Stimulated activated CD4-positive, alpha-beta T cell treated with anti-CD3 and anti-CD28 coated beads, Interleukin-1b, Interleukin-23, amount 100 ng/mL, for 1 hour (primary cell): ENCODE measurements at places on chromosomes 3 and 15.

- no peak for DNase-seq
These were observed 44.2 kb upstream of the CSPG5 start for GRCh38 chr3:47622671-47623461.

DNA sequence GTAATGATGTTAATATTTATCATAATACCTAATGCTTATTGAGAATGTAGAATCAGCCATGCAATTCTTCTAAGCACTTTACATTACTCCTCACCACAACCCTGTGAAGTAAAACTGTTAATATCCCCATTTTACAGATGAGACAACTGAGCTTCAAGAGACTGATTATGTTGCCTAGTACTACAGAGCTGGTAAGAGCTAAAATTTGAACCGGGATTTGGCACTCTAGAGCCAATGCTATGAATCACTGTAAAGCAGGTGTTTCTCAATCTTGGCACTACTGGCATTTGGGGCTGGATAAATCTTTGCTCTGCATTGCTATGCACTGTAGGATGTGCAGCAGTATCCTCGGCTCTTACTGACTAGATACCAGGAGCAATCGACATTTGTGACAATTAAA lies 367.7 kb downstream of the MAGI1 start:
- no peak for DNase-seq

- DNase-seq, result no peak
These were observed 126.0 kb upstream of the ANKRD28 start for GRCh38 chr3:15923640-15924405.

DNA sequence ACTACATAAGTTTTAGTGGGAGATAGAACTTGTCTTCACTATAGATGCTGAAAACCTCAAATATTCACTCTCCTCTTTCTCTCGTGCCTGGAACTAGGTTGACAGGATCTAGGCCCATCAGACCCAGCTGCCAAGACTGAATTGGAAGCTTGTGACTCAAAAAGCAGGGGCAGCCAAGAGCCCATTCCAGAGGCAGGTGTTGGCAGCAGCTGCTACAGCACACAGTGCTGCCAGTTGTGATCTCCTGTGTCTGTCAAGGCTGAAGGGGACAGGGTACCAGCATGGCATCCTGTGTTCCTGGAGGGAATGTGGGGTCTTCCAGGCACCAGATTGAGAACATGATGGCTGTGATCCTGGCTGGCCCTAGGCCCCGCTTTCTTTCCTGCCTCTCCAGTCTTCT lies 92.5 kb upstream of the MB21D2 start:
- no peak for DNase-seq

- DNase-seq, result no peak
These were observed 9.1 kb downstream of the LINS1 start for GRCh38 chr15:100592898-100593297.

GRCh38 chr3:69872783-69873378 lies 126.7 kb upstream of the SAMMSON start:
- DNase-seq, result no peak
